HFFc6 (cell line): ENCODE measurements at places on chromosomes 7 and 10.

GRCh38 chr10:71308985-71309384, 10.1 kb upstream of the SLC29A3 start:
- peaks cover 6% of the 10 kb centered on the region for H3K27me3 ChIP-seq
- no peak for DNase-seq
- H3K36me3 ChIP-seq, result no peaks in the 10 kb centered on the region
- H3K27ac ChIP-seq, result no peak overlapping the region

DNA sequence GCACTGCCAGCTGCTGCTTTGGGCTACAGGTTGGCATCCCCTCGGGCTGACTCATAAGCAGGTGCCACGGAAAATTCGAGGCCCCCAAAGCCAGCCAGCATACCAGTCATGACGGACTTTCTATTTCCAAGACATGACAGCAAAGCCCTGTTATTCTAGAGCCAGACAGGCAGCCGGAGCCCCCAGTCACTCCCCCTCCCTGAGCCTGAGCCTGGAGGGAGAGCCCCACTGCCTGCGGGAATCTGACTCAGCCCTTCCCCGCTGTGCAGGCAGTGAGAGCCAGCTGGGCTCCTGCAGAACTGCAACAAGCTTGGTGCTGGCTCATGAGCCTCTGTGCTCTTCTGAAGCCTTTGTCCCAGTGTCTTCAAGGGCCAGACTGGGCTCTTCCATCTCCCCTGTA, 15.8 kb downstream of the BTBD16 start:
- no peak overlapping the region for H3K4me3 ChIP-seq
- H3K27ac ChIP-seq, result no peak overlapping the region; the same call in 1 of the 2 replicates
- no peaks in the 10 kb centered on the region for H3K36me3 ChIP-seq
- H3K27me3 ChIP-seq, result peaks cover 15% of the 10 kb centered on the region
- DNase-seq, result peak; percentile 39

DNA sequence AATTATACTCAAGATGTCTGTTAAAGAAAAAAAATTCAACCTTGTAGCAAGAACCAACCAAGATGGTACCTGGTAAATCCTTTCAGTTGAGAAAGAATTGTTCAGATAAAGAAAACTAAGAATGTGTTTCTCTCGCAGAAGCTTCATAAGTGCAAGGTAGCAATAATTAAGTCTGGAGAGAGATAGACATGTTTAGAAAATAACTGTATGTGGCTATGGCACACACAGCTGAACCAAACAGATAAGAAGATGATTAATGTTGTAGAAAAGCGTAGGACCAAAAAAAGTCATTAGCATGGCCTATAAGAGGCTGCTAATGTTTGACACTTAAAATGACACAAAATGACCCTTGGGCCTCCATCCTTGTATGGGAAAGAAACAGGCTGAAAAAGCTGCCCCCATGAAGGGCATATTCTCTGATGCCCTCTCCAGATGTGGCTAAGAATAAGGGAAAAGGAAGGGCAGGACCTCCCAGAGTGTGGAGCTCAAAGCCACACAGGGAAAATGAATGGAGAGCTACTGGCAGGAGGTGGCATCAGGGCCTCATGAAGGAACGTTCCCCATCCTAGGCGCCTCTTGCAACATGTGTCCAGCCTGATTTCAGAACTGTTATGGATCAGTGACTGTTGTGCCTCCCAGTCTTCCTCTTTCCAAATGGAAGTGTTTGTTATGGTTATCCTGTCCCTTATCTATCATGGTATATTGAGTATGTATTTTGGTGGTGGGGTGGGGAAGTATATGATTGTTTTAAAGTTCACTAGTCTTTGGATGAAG, 30.7 kb downstream of the TLL2 start:
- H3K4me1 ChIP-seq, result no peaks in the 10 kb centered on the region
- DNase-seq, result no peak
- H3K27me3 ChIP-seq, result peaks cover 29% of the 10 kb centered on the region
- no peak overlapping the region for H3K4me3 ChIP-seq
- H3K27ac ChIP-seq, result no peak overlapping the region
- no peaks in the 10 kb centered on the region for H3K36me3 ChIP-seq

GRCh38 chr7:101299511-101300464, 21.8 kb downstream of the IFT22 start:
- H3K27ac ChIP-seq, result no peak overlapping the region
- no peak for DNase-seq
- no peak overlapping the region for H3K4me3 ChIP-seq

GRCh38 chr7:20954711-20955619, 168.3 kb upstream of the SP8 start:
- no peak overlapping the region for H3K27ac ChIP-seq
- no peaks in the 10 kb centered on the region for H3K4me1 ChIP-seq
- H3K4me3 ChIP-seq, result no peak overlapping the region
- no peaks in the 10 kb centered on the region for H3K27me3 ChIP-seq
- DNase-seq, result no peak
- peaks cover 7% of the 10 kb centered on the region; the same call in 1 of the 2 replicates for H3K36me3 ChIP-seq
